Fibroblast of skin of left quadriceps (primary cell): ENCODE measurements at places on chromosomes 1 and 21.

GRCh38 chr21:41720250-41720649 is 46.6 kb downstream of the RIPK4 start:
- no peak for DNase-seq

DNA sequence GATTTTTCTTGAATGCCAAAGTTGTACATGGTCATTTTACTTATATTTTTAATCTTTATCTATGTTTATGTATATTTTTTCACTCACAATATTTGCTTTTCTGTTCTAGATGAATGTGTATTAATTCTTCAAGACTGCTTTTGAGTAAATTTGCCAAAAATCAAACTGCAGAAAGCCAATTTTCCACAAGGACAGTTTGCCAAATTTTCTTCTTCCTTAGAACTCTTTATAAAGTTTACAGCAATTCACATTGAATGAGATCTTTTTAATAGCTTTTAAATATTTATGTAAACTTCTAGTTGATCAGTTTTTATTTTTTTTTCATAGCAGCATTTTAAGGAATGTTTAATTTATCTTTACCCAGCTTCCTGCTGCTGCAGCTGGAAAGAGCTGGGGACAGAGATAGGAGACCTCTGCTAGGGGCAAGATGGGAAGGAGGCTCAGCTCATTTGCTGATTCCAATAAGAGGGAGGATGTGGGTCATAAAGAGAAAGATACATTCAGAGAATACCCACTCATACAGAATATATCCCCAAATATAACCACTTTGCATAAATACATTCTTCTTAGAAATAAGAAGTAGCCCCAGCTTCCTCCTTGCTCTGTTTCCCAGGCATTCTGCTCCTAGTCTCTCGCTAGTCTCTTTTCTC is 93.0 kb downstream of the ODF2L start:
- no peak for DNase-seq

- DNase-seq, result no peak
Observed at GRCh38 chr1:209383907-209384709, 199.4 kb upstream of the CAMK1G start.

GRCh38 chr1:118861216-118861615 is 126.9 kb downstream of the TBX15 start:
- no peak for DNase-seq

DNA sequence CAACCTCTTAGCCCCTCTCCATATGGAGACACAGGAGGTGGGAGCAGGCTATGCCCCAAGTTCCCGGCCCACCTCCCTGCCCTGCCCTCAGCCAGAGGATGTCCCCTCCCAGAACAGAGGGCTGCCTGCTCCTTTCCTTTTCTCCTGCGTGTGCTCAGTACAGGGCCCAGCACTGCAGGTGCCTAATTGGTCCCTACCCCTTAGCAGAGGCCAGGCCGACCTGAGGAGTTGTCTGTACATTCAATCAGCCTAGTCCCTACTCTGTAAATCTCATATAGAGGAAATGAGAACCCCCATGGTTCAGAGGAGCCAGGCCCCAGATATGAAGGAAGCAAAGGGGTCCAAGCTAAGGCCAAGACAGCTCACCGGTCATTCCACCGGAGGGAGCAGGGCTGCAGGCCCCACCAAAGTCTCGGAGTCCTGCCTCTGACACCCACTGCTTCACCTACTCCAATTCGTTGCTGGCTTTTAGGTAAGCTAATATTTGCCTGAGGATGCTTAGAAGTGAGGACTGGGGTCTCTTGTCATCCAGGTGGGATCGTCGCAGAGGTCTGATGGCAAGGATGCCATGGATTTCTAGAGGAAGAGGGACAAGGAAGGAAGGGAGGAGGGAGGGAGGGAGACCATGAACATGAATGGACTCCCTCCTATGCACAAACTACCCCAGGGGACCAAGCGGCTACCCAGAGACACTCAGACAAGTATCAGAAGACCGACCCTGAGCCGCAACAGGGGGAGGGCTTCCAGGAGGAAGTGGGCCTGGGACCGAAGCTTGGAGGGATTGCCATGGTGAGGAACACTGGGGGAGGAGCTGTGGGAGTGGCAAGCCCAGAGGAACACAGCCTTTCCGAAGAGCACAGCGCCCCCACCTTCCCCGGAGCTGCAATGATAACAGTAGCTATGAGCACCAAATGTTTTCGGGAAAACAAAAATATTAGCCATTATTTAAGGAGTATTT is 30.4 kb upstream of the FOXO6 start:
- no peak for DNase-seq

DNA sequence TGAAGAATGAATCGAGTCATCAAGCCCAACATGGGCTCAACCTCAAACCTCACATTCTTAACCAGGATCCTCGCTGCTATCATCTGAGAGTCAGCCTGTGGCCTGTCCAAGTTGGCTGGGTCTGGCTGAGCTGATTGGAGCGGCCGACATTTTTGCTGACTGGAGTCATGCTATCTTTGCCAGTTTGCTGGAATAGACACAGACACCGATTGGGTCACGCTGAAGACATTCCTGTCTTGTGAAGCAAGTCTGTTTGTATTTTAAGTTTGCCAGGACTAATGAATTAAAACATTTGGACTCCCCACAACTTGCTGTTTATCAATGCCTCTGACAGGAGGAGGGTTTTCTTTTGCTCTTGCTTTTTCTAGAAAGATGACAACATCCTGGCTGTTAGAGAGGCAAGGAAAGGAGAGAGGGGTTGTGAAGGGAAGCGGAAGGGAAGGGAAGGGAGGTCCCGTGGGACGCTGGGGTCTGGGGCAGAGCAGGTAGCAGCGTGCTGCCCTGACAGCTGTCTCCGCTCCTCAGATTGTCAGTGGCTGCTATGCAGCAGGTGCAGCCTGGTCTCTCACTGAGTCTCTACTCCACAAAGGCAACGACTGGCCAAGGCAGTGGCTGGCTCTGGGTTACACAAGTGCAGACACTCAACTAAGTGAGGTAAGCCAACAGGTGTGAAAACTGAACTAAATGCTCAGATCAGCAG is at the start of gene MAP3K7CL:
MAP3K7CL (plus strand) TSS at position 375 of the 700 bp plus-strand sequence. CDS start 2,701 bp downstream, outside the sequence.
- DNase-seq, result peak; percentile 100
